Vagina (tissue), 2 donors: ENCODE measurements at places on chromosomes 1 and 21. TPM values are rescaled to one million over a fixed set of nuclear protein-coding genes. Genes with fewer than 3 reads are reported as not detected.

- no peak for DNase-seq
Measured at GRCh38 chr1:238488401-238488800, 597.7 kb upstream of the ZP4 start.

- no peak for DNase-seq
Measured at GRCh38 chr1:26005434-26006105, 7.7 kb upstream of the PAFAH2 start.

DNA sequence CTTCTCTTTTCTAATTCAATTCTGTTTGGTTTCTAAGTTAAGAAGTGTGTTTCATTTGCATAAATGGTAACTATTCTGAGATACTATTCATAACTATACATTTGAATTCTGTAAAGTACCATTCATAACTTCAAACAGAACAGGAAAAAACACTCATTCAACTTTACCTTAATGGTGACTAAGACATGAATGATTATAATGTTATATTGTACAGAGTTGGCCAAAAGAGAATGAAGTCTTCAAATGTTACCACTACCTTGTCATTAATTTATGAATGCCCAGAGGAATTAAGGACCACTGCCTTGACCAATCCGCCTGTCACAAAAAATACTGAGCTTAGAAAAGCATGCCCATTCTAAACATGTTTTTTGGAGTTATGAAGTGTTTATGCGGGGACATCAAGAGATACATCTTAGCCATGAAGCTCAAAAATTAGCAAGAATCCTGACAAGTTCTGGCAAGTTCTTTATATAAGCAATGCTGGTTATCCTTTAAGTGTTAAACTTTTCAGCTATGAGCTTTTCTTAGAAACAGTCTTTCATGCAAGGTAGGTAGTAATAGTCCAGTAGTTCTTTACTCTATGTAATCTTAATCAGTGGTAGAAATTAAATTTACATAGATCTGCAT, 7.9 kb downstream of the WASF2 start:
- no peak for DNase-seq

SHE gene
- 23.8 TPM for total RNA-seq

GSTM2 gene
- 130 TPM for total RNA-seq
